ENCODE measurements at places on chromosomes 6 and 20. TPM values are rescaled to one million over a fixed set of nuclear protein-coding genes. Genes with fewer than 3 reads are reported as not detected.

CYB5R4 gene
- 34.6 TPM for polyA plus RNA-seq

CLDN20 gene
- not detected for polyA plus RNA-seq

HRH3 gene
- not detected for polyA plus RNA-seq

MUCL3 gene
- not detected for polyA plus RNA-seq

DAAM2 gene
- not detected for polyA plus RNA-seq

KCNQ5 gene
- polyA plus RNA-seq = 1.8 TPM

NR2E1 gene
- polyA plus RNA-seq = not detected

MATN4 gene
- not detected for polyA plus RNA-seq

RBBP8NL gene
- not detected for polyA plus RNA-seq

FOXQ1 gene
- not detected for polyA plus RNA-seq

WDR27 gene
- polyA plus RNA-seq = 5.1 TPM

DSP gene
- not detected for polyA plus RNA-seq

UNC5CL gene
- 0.25 TPM for polyA plus RNA-seq

GSTA2 gene
- polyA plus RNA-seq = not detected

SRC gene
- not detected for polyA plus RNA-seq

CAGE1 gene
- not detected for polyA plus RNA-seq

CALHM4 gene
- polyA plus RNA-seq = not detected

CD83 gene
- polyA plus RNA-seq = 2.4 TPM

COL10A1 gene
- polyA plus RNA-seq = not detected

CLIC5 gene
- polyA plus RNA-seq = 2.7 TPM

VIP gene
- polyA plus RNA-seq = not detected

GNAS-AS1 gene
- not detected for polyA plus RNA-seq

LY6G6F gene
- polyA plus RNA-seq = not detected

WFDC10B gene
- polyA plus RNA-seq = not detected

BTN1A1 gene
- not detected for polyA plus RNA-seq

ENPP3 gene
- not detected for polyA plus RNA-seq

PRSS16 gene
- 0.59 TPM for polyA plus RNA-seq

KIAA1755 gene
- not detected for polyA plus RNA-seq

CARMIL1 gene
- 0.49 TPM for polyA plus RNA-seq

MAP3K5 gene
- 20.5 TPM for polyA plus RNA-seq

OOEP gene
- 0.25 TPM for polyA plus RNA-seq

DCDC2 gene
- polyA plus RNA-seq = not detected

SLC35F1 gene
- polyA plus RNA-seq = not detected

TMEM217 gene
- 0.79 TPM for polyA plus RNA-seq

PPARD gene
- polyA plus RNA-seq = 3.8 TPM

BPI gene
- polyA plus RNA-seq = not detected

Data from CD4-positive, CD25-positive, alpha-beta regulatory T cell (primary cell).